Stimulated activated CD4-positive, alpha-beta T cell treated with anti-CD3 and anti-CD28 coated beads, Interleukin-12 subunit alpha, Interleukin-12 subunit beta, amount 100 ng/mL, for 24 hours (primary cell): ENCODE measurements at places on chromosomes 7 and 10.
A peak's percentile ranks its signal among the peaks of the same experiment; 100 is the strongest.

- DNase-seq, result no peak
Measured at GRCh38 chr10:103822800-103823199, 32.6 kb downstream of the SH3PXD2A start.

GRCh38 chr10:3292636-3293035 is 120.1 kb upstream of the PITRM1 start:
- DNase-seq, result no peak

GRCh38 chr10:31207636-31208035 is 111.4 kb upstream of the ZEB1 start:
- no peak for DNase-seq

GRCh38 chr7:149544028-149544427 is 46.4 kb upstream of the ZNF746 start:
- DNase-seq, result no peak

DNA sequence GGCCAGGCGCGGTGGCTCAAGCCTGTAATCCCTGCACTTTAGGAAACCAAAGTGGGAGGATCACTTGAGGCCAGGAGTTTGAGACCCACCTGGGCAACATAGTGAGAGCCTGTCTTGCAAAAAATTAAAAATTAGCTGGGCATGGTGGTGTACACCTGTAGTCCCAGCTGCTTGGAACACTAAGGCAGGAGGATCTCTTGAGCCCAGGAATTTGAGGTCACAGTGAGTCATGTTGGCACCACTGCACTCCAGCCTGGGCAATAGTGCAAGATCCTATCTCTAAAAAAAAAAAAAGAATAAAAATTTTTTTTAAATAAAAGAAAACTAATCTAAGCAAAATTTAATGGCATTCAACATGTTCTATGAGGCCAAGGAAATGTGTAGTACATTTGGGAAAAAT is 44.9 kb upstream of the UBN2 start:
- no peak for DNase-seq

DNA sequence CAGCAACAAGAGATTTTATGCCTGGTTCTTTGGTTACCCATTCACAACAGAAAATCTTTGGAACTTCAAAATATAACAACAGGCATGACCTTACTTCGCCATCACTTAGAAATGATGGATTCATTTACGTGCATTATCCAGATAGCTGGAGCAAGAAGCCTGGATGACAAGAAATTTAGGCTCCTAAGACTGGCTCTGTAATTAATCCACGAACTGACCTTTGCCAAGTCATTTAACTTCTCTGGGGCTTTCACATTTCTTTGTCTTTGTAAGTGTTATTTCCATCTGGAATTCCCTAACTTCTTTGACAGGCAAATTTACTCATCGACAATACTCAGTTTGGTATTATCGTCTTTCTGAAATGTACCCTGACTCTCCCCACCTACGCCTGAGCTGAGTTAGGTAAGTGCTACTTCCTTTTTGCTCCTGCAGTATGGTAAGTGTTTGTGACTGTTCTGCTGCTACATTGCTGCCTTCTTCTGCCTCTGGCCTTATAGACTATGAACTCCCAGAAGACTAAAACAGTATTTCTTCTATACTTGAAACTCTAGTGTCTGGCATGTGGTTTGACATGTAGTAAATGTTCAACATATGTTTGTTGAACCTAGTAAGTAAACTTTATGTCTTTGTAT is 5.5 kb upstream of the MDFIC start:
- peak; percentile 31 for DNase-seq

- DNase-seq, result no peak
Measured at GRCh38 chr7:23787272-23787671, 77.3 kb downstream of the STK31 start.

DNA sequence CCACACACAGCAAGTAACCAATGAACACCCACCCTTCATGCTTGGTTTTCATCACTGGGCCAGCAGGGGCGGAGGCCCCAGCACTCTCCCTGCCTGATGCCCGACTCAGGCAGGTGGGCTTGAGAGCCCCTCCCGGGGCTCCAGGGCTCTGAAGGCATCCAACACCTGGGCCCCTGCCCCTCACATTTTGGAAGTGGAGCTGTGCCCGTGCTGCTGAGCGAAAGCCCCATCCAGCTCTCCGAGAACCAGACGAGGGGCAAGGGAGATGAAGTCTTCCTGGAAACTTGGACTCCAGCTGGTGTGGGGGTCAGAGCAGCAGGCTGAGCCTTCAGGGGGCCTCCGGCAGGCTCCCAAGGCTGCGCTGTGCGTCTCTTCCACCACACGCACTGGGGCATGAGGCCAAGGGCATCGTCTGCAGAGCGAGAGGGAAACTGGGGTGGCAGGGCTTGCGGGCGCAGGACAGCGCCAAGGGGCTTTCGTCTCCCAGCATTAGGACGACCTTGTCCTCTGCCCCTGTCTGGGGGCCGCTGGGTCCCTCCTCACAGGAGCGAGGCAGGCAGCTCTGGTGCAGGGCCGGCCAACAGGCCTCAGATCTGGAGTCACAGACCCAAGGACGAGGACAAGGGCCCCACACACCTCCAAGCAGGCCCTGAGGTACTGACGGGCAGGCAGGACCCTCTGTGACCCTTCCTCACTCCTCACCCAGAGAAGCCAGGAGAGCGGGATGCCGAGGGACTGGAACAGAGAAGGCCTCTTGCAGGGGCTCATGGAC is 108.3 kb upstream of the FAM20C start:
- DNase-seq, result no peak

DNA sequence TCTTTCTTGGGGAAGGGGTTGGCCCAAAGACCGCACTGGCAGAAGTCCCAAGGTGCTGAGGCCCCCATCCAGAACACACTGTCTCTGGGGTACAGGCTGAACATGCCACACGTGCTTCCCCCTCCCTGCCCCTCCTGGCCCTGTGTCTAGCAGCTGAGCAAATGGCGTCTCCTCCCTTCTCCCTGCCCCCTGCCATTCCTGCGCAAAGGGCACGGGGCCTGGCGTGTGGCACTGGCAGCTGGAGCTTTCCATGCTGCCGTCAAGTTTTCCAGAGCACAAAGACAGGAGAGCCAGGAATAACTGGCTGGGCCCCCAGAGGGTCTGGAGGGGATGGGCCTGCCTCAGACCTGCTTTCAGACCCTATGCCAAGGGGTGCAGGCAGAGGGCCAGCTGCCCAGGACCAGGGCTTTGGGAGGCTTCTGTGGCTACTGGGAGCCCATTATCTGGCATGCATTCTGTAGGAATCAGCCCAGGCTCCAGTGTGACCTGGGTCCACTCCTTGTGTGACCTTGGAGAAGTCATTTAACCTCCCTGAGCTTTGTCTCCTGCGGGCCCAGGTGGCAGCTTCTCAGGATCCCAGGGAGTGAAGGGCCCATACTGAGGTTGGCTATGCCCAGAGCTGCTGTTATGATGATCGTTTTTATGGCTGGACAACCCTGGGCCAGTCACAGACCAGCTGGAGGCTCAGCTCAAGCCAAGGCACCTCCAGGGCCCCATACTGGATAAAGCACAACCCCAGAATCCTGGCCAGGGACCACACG is 710 bp upstream of the LDB3 start:
- no peak for DNase-seq

DNA sequence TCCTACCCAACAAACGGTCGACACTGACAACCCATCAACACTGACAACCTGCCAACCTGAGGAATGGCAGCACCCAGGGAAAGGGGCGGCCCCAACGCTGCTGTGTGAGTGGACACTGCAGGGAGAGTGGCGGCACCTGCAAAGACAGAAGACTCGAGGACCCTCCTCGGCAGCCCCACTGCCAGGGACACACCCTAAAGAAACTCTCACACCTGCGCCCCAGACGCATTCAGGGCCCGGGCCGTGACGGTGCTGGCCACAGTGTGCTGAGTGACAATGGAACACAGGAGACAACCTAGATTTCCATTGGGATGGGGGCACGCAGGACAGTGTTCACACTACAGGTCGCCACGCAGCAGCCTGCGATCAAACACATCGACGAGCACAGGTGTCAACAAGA is 3.6 kb downstream of the CAMK2B start:
- no peak for DNase-seq
